ENCODE measurements at places on chromosomes 4 and X.

- ATAC-seq, result no peak
Measured at GRCh38 chrX:154828016-154828408, 6.5 kb downstream of the SMIM9 start.

GRCh38 chr4:7653510-7654369 is 219.0 kb upstream of the PSAPL1 start:
- ATAC-seq, result no peak

- ATAC-seq, result no peak
Measured at GRCh38 chrX:27679281-27679680, 89.1 kb downstream of the DCAF8L2 start.

DNA sequence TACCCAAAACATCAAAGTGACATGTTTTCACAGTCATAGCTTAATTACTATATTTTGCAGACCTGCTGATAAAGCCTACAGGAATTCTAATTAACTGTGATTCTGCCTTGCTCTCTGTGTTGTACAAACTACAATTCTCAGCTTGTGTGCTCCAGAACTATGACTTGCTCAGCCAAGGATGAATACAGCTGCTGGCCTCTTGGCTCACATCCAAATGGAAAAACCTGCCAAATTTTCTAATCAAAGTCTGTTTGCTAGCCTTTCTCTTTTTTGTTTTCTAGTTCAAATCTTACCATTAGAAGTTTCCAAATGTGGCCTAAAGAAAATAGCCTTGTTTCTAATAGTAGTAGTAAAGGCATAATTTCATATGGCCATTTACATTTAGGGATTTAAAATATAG is 1176.8 kb downstream of the FAM133A start:
- ATAC-seq, result no peak

DNA sequence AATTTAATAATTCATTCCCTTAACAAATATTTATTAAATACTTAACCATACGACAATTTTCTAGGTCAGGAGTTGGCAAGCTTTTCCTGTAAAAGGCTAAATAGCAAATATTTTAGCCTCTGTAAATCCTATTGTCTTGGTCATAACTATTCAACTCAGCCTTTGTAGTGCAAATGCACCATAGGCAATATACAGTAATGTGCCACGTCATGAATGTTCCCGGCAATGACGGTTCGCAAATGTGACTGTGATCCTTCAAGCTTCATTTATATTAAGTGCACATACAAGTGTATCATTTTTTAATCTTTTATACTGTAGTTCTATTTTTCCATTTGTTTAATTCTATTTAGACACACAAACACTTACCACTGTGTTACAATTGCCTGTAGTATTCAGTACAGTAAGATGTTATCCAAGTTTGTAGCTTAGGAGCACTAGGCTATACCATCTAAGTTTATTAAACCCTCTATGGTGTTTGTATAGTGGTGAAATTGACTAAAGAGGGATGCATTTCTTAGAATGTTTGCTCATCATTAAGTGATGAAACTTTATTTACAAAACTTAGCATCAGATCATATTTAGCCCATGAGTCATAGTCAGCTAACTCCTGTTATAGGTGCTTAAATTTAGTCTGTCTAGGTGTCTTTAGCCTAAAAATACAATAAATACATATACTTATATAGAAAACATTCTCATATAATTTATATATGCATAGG is 553.6 kb downstream of the STPG2 start:
- no peak for ATAC-seq

- ATAC-seq, result no peak
Measured at GRCh38 chr4:107831140-107831539, 6.4 kb downstream of the SGMS2 start.

DNA sequence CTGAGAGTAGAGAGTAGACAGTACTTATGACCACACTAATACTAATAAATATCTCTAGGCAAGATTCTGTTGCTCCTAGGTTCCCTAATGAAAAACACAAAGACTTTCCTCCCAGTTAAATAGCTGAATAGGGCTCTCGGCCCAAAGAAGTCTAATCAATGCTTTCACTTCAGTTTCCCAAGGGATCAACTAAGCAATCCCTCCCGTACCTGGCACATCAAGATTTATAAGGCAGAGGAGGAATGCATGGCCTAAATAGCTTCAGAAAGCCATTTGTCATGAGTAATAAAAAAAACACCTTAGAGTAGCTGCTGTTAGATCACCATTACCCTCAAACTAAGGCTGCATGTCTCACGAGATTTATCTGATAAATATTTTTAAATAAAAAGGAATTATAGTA is 56.8 kb upstream of the EXOC1L start:
- no peak for ATAC-seq

DNA sequence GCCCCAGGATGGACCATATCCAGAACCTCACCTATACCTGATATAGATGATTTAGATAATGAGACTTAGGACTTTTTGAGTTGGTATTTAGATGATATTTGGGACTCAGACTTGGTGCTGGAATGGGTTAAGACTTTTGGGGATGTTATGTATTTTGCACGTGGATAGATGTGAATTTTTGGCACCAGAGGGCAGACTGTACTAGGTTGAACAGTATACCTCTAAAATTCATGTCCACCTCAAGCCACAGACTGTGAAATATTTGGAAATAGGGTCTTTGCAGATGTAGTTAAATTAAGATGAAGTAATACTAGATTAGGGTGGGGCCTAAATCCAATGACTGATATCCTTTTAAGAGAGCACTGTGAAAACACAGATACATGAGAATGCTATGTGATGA is 15.6 kb downstream of the RBM41 start:
- ATAC-seq, result no peak

- ATAC-seq, result no peak
Measured at GRCh38 chr4:25424539-25425228, 47.6 kb downstream of the ANAPC4 start.

GRCh38 chr4:3342182-3342854 is 49.5 kb downstream of the RGS12 start:
- ATAC-seq, result peak; percentile 71

DNA sequence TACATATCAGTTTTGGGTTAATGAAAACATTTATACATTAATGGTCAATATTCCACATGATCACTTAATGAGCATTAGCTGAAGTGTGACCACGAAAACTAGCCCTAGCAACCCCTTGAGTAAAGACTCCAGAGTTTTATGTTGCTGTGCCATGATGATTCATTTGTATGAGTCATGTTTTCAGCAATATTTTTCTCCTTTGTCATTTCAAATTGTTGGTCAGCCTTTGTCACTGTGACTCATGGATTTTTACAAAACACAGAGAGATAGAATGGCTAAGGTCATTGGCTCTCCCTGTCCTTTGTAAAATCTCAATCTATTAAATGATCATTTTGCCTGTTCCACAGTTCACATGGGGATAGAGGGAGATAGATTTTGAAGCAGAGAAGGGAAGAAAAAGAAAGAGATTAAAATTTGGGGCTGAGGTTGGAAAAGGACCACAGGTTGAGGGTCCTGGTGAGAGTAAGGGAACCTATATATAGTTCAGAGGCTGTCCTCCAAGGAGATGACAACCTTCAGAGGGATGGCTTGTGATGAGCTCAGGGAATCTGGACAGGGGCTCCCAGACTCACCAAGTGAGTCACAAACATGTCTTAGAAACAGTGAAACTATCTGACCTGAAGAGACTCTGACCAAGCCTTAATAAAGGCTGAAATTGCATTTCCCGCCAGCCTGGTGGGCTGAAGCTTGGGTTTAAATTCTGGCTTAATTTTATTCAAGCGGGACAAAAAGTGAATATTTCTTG is 25.6 kb downstream of the NR0B1 start:
- ATAC-seq, result no peak

DNA sequence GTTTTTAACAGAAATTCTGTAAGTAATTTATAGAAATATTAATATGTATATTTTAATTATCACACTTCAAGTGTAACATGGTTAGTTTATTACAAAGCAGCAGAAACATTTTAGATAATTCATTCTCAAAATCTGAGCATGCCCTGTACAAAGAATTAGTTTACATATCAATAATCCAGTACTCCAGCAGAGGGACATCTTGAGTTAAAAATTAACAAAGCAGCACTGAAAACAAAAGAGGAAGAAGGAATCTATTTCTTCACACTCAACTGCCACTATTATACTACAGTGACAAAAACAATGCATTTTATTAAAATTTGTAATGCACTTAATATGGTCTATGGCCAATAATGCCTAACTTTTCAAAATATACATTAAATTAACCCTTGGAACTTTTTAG is 179.1 kb upstream of the KLHL4 start:
- ATAC-seq, result no peak

DNA sequence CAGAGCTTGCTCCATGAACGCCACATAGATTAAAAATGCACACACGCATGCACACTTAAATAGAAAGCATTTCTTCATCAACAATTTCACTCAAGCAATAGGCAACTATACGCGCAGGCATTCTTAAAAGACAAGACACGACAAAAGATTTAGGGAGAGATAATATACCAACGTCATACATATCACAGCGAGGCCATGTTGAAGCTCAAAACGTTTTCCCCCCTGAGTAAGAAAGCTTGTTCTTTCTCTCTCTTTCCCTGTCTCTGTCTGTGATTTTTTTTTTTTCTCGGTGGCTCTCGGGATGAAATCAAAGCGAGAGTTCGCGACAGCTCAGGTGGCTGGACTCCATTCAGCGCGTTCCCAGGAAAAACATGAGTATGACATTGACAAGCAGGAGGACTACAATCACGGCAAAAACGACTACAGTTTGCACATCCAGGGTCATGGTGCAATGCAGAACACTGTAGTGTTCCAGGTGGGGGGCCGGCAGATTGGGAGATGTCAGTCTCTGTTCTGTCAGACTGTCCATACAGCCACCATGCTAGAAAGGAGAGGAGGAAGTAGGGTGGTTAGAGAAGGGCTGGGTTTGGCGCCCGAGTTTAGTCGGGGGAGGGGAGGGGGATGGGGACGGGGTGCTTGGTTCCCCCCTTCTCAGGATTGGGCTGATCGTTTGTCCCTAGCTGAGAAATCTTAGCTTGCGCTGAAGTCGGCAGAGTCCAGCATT is 30.7 kb downstream of the ARHGEF9 start:
- peak; percentile 9 for ATAC-seq

DNA sequence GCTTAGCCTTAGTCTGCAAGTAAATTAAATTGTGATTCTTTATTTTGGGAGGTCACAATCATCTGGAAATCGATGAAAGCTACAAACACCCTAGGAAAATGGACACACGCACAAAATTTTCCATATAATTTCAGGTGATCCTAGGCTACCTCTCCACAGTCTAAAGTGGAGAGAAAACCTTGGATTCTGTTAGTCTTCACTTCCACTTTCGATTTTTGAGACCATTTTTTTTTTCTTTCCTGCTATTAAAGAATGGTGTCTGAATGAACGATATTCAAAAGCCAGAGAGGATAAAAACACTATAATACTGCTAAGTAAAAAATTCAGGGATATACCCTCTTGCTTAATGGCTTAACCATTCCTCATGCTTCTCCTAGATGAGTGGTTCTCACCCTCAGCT is 1.7 kb downstream of the FBXL5 start:
- ATAC-seq, result no peak

GRCh38 chrX:77003956-77004355 is 443.2 kb upstream of the FGF16 start:
- peak; percentile 84 for ATAC-seq

GRCh38 chr4:81366779-81367178 is 104.9 kb downstream of the RASGEF1B start:
- no peak for ATAC-seq

DNA sequence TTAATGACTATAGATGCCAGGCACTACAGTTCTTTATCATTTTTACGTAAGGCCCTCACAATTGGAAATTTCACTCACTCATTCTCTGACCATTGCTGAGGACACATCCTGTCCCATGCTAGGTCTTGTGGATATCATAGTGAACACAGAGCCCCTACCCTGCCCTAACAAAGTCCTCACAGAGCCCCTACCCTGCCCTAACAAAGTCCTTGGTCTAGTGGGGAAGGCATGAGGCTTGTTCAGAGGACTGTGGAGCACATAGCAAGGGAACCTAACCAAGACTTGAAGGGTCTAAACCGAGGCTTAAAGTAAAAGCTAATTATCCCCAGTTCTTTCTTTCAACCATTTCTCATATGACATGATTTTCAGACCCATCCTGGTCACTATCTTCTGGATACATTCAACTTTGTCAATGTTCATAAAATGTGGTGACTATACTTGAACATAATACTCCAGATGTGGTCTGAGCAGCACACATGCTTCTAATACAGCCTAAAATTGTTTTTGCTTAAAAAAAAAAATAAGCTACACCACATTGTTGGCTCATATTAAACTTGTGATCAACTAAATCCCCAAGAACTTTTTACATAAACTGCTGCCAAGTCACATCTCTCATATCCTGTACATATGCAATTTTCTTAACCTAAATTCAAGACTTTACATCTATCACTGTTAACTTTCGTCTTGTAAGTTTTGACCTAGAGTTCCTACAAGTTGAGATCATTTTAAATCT is 77.0 kb downstream of the GPC3 start:
- ATAC-seq, result no peak

GRCh38 chr4:1315306-1315705 is 25.6 kb downstream of the MAEA start:
- ATAC-seq, result no peak

GRCh38 chrX:101258259-101258581 is 32.9 kb downstream of the TAF7L start:
- no peak for ATAC-seq

- no peak for ATAC-seq
Measured at GRCh38 chr4:41143311-41144039, 70.9 kb downstream of the APBB2 start.

DNA sequence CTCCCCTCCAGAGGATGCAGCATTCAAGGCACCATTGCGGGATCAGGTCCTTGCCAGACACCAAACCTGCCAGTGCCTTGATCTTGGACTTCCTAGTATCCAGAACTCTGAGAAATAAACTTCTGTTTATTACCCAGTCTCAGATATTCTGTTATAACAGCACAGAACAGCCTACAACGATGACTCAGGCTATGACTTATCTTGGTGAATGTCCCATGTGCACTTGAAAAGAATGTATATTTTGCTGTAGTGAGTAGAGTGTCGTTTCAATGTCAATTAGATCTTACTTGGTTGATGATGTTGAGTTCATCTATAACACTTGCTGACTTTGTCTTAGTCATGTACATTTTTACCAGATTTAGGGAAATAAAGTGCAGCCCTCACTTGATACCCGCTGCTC is 34.5 kb upstream of the PGRMC1 start:
- ATAC-seq, result no peak

GRCh38 chrX:153989973-153990655 is 17.6 kb downstream of the TMEM187 start:
- no peak for ATAC-seq
